ENCODE measurements at places on chromosomes 7 and 10.

DNA sequence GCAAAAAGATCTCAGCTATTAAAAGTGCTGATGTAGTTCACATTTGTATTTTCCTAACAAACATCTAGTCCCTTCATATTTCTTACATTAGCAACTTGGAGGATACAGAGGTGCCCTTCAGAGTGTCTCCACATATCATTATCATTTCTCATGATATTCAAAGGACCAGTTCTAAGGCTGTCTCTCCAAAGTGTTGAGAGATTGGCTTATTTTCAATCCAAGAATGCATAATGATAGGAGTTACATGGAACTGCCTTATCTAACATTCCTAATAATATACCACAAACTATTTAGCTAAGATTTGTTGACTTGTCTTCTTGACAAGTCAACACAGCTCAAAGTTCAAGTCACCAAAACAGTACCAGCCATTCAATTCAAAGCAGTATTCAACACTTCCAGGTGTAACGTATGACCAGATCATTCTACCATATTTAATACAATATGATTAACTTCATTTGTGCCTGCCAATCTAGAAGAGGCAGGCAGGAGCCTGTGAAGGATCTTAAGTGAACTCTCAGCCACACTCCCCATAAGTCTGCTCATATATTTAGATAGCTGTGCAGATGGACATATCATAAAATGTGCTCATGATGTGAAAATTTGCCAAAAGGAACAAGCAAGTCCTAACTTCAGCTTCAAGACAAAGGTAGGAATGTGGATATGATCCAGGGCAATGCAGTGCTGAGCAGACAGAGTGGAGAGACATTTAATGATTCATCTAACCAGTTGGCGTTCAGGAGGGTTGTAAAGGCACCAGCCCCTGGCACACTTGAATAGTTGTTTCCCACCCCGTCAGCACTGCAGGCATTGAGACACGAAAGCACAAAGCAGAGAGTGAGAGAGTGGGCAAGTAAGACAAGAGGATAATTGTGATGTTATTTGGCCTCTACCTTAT, 108.3 kb downstream of the MTERF1 start:
- no peak for DNase-seq

GRCh38 chr7:43585562-43585961, 2.7 kb downstream of the STK17A start:
- no peak for DNase-seq

- no peak for DNase-seq
These were observed 167.4 kb upstream of the PRSS58 start for GRCh38 chr7:142425281-142425680.

DNA sequence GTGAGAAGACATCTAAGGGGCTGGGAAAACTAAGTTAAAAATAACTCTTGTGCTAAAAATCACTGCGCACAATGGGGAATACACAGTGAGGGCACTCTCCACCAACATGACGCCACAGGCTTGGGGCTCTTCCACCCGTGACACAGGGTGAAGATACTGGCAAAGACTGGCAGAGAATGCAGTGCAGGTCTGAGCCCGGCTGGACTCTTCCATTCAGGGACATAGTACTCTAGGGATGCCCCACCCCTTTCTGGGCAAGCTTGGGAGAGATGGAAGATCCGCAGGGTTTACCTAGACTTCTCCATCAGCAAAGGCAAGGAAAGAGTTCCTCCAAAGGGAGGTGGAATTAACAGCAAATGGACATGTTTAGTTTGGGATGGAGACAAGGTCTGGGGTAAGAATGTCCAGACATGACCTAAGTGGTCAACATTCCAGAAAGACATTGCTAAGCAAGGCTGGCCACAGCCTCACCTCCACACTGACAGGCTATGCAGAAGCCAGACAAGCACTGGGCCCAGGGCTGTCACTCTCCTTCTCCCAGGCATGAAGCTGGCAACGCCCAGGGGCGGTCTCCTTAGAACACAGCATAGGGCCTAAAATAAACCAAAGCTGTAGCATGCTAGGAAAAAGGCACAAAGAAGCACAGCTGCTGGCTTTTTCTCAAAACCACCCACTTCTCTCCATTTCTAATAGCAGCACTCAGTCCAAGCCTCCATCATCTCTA, 28.1 kb downstream of the XPNPEP1 start:
- DNase-seq: no peak

GRCh38 chr7:45720989-45721388, 146.8 kb downstream of the ADCY1 start:
- DNase-seq: no peak

DNA sequence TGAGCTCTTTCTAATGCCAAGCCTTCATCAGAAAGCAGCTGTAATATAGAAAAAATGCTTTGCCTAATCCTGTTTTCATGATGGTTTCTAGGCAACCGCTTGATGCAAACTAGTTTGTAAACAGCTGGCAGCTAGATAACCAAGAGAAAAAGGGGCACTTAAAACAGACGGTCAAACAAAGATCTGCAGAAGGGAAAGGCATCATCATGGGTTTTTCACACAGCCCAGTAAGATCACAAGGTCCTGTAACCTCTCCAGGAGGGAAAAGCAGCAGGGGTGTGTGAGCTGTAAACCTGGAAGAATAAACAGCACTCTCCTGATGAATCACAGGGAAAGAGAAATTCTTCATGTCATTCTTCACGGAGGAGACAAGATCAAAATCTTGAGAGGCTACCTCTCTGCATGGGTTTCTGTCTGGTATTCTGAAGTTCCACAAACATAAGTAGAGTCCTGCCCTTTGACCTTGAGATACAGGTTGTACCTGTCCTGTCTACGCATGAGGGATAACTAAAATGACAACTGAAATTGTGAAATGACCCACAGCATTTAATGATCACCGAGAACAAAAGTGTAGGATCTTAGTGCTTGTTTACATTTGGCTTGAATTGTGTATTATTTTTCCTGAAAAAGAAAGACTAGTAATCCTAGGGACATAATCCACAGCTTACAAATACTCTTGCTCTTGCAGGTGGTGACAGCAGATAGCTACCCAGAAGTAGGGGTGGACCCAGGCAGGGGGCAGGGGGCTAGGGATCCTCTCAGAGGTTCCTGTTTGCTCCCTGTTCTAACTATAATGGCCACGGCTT, 48.0 kb downstream of the CREB3L2 start:
- DNase-seq: peak; percentile 28
